ENCODE measurements at places on chromosomes 16 and 17.

- DNase-seq: peak; percentile 77
These were observed 7.7 kb downstream of the IL34 start for GRCh38 chr16:70653809-70654771.

- no peak for DNase-seq
These were observed 2.9 kb downstream of the CCL2 start for GRCh38 chr17:34257986-34258326.

- DNase-seq: no peak
These were observed 17.9 kb downstream of the FBXO39 start for GRCh38 chr17:6793748-6794493.

DNA sequence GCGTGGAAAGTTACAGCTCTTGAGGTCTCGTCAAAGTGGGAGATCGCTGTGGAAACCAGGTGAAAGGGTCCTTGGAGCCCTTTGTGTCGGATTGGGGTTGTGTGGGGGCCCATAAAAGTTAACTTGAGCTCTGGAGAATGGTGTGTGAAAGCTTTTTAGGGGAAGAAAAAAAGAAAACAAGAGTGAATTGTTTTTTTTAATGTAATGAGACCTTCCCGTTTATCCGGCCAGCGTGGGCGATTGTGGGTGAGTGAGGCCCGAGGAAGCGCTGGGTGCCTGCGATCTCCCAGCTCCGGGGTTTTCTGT, 150.6 kb downstream of the MSI2 start:
- DNase-seq: no peak

- no peak for DNase-seq
These were observed 479.3 kb upstream of the ZFHX3 start for GRCh38 chr16:73527187-73527586.

GRCh38 chr16:57003439-57004386, 14.4 kb downstream of the NLRC5 start:
- DNase-seq: no peak

- DNase-seq: no peak
These were observed 8.6 kb upstream of the DNAH9 start for GRCh38 chr17:11589716-11590115.

- no peak for DNase-seq
These were observed 50.7 kb downstream of the RNF213 start for GRCh38 chr17:80311216-80311827.

DNA sequence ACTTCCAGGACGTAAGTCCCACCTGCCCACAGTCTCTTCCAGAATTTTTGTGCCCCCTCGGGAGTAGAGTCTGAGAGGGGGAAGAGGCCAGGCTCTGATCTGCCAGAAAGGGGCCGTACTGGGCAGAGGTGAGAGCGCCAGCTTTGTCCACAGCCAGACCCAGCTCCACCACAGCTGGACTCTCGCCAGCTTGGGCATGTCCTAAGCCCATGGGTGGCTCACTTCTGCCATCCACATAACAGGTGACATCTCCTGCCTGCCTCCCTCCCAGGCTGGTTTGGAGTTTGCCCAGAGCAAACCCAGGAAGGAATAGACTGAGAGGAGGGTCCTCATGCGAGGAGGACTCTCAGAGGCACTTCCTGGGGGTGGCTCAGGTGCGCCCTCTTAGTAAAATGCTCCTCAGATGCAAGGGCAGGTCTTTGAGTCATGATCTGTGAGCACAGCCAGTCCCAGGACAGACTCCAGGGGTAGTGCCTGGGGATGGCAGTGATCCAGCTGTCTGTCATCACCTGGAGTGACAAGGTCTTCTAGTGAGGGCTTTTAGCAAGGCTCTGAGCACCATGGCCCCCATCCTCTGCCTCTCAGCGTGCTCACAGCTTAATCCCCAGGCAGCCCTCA, 89.2 kb downstream of the AMFR start:
- DNase-seq: no peak

GRCh38 chr16:19236561-19237209, 48.8 kb upstream of the CLEC19A start:
- DNase-seq: no peak

DNA sequence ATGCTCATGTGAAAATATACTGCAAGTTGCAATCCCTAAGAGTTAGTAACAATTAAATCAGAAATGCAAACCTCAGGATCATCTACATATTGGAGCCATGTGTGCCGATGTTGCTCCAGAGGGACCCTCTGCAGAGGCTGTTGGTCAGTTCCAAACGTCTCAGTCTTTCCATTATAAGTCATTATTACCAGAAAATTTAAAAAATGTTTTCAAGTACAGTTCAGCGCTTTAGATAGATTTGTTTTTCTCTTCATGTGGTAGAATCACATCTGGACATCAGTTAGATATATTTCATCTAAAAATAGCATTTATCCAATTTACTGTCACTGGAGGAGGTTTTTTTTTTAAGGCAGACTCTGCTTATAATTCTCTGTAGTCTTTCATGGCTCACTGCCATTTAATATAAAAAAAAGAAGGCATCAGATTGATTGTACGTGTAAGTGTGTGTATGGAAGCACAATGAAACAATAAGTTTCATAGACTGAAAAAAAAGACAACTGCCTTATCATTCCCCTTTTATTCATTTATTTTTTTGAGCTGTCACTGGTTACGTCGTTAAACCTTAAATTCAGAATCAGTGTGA, 46.1 kb upstream of the MARCHF10 start:
- DNase-seq: no peak

DNA sequence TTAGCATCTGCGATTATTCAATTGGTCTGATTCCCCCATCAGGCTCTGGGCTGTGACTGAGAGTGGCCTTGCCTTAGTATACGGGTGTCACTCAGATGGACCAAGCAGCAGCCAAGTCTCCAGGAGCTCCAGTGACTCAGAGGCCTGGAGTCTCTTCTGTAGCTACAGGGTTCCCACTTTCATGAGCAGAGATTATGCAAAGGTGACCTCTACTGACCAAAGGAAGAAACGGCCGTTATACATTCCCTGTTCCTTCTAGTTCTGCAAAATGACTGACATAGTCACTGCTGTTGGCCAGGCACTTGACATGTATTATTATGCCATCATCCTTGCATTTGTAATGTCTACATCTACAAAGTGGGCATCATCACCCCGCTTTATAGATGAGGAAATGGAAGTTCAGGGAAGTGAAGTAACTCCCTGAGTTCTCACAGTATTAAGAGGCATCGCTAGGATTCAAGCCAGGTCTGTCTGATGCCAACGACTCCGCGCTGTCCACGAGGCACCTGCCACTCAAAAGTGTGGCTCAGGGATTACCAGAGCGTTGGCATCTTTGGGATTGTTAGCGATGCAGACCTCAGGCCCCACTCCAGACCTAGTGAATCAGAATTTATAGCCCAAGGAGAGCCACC, 23.3 kb downstream of the SLC38A7 start:
- no peak for DNase-seq

- DNase-seq: no peak
These were observed 15.6 kb downstream of the RNF112 start for GRCh38 chr17:19426631-19427030.

DNA sequence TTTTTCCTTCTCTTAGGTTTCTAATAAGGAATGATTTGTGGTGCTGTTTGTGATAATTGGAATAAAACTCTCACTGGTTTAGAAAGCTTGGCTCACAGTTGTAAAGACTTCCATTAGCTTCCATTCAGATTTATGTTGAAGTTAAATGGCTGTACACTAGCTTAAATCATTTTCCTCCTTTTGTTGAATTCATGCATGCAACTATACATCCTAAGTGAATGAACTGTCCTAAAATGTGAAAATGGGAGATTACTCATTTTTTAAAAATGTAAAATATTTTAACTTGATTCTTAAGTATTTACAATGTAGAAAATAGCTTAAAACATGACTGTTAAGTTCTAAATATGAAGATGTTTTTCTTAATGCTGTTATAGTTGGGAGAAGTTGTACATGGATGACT, 15.2 kb downstream of the PRKCA start:
- DNase-seq: no peak

DNA sequence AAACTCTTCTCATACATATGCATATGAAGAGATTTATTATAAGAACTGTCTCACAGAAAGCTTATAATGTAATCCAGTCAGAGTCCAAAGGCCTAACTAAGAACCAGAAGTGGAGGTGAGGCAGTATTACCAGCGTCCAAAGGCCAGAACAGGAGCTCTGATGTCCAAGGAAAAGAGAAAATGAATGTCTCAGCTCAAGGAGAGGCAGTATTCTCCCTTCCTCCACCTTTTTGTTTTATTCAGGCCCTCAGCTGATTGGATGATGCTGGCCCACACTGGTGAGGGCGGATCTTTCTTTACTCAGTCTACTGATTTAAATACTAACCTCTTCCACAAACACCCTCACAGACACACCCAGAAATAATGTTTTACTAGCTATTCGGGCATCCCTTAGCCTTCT, 43.4 kb downstream of the FBXL20 start:
- DNase-seq: no peak

- no peak for DNase-seq
These were observed 21.7 kb upstream of the SP6 start for GRCh38 chr17:47872651-47873161.

GRCh38 chr16:84617041-84617790, 662 bp downstream of the COTL1 start:
- no peak for DNase-seq

DNA sequence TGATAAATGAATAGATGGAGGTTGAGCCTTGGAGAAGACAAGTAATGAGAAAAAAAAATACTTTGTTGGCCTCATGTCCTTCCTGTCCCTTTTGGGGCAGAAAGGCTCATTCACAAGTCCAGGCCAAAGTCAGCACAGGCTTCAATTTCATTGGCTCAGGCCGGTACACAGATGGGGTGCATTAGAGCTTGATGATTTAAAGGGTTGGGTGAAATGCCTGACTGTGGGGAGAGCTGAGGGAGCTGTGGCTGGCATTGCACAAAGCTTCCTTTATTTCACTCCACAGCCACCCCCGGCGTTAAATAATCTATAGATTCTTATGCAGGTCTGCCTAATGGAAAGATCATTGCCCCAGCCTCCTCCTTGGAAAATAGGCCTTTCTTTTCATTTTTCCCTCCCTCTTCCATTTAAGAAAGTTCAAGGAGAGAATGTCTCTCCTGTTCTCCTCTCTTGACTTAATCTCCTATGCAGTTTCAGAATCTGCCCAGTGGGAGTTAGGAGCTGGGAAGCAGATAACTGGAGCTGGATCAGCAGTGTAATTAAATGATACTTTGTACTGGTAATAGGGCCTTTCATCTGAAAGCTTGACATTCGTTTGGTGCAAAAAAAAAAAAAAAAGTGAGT, 24.4 kb downstream of the YPEL2 start:
- DNase-seq: no peak

DNA sequence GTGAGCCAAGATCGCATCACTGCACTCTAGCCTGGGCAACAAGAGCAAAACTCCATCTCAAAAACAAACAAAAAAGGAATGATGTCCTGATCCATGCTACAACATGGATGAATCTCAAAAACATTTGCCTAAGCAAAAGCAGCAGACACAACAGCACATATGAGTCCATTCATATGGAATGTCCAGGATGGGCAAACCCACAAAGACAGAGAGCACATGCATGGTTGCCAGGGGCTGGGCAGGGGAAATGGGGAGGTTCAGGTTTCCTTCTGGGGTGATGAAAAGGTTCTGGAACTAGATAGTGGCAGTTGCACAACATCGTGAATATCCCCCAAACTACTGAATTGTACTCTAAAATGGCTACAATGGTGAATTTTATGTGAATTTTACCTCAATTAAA, 35.3 kb upstream of the RAI1 start:
- no peak for DNase-seq

GRCh38 chr16:86428729-86429517, 81.4 kb upstream of the FOXF1 start:
- no peak for DNase-seq

DNA sequence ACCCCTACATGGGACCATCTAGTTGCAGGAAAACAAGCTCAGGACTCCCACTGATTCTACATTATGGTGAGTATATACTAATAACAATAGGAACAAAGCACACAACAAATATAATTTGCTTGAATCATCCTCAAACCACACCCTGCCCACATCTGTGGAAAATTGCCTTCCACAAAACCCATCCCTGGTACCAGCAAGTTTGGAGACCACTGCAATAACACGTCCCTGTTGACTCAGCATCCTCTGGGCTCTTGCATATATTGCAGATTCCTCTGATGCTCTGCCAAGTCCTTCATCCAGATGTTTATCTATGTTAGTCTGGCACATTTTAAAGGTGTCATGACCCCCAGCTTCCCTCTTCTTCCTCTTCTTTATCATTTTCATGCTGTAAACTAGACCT, 138.4 kb downstream of the PCTP start:
- DNase-seq: no peak

GRCh38 chr16:46996391-46996790, 22.9 kb upstream of the DNAJA2 start:
- DNase-seq: no peak

DNA sequence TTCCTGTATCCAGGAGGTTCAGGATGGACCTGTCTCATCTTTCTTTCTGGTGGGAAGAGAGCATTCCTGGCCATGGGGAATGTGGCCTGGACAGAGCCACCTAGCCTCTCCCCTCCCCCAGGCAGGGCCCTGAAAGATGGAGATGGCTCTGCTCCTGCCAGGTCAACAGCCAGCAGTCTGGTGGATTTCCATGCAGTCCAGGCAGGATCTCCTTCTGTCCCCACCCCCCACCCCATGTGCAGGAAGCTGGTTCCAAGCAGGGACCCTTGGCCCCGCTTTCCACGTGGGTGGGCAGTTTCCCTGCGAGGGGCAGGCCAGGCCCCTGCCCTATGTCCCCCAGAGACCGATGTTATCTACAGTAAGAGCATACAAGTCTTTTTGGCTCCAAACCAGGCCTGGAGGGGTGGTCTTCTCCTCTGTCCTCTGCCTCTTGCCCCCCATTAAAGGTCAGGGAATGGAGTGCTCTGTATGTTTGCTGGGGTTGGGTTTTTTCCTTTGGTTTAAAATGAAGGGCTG, 240.5 kb downstream of the SEC14L1 start:
- no peak for DNase-seq

- no peak for DNase-seq
These were observed 680.3 kb upstream of the SOX9 start for GRCh38 chr17:71440513-71440912.

DNA sequence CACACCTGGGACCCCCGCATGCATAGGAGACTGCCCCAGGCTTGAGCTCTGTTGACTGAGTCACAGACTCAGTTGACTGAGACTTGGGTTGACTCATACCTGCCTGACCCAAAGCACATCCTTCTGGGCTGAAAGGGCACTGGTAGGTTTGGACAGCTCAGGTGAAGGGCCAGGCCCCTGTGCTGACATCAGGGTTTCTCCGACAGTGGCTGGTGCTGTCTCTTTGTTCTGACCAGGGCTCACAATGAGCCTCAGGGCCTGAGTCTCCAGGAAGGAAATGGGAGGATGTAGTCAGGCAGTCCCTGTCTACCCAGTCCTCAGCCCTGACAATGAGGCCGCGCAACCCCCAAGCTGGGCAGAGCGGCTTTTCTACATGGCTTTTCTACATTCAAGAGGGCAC, 6.5 kb downstream of the SPNS2 start:
- no peak for DNase-seq

GRCh38 chr17:13462146-13462545, 139.6 kb downstream of the HS3ST3A1 start:
- DNase-seq: no peak

DNA sequence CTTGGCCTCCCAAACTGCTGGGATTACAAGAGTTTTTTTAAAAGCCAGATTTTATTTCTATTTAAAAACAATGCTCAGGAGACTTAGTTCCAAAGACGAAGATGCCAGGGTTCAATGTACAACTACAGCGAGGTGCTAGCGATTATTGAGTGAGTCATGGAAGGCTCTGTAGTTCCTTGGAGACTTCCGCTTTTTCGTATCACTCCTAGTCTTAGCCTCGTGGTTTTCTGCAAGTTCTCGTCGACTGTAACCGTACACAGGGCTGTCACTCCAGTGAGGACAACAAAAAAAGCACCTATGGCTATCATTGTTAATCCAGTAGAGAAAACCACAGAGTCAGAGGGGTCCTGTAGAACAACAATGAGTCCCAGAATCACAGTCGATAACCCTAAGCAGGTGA, 22.7 kb upstream of the ZC3H7A start:
- no peak for DNase-seq

Measured in stimulated activated CD4-positive, alpha-beta T cell treated with anti-CD3 and anti-CD28 coated beads, Interleukin-1b, Interleukin-23, amount 100 ng/mL, for 1 hour (primary cell).